ENCODE measurements at places on chromosomes 12 and 14.

- DNase-seq, result no peak
Measured at GRCh38 chr12:106954462-106955376, 988 bp upstream of the TMEM263 start.

DNA sequence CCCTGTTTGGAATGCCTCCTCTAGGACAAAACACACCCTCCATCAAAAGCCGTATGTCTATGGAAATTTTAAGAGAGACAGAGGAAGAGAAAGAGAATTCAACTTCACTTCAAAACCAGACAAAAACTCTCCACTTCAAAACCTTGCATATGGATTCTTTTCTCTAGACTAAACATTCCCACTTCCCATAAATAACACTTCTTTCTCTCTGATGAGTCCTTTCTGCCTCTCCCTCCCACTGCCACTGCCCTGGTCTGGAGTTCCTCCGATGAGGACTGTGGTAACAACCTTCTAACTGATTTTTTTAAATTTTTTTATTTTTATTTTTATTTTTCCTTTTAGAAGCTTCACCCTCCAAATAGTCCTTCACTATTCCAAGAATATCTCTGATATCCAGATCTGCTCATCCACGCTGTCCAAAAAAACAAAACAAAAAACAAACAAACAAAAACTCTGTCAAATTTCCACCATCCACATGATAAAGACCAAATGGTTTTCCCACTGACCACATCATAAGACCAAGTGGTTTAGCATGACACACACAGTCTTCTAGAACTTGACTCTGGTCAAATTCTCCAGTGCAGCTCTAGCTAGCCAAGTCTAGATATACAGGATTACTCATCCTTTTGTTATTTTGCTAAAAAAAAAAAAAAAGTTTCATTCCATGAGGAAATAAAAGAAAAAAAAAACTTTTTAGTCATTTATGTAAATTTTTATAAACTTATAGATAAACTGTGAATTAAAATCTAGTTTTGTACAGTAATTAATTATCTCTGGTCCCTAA, 256.0 kb downstream of the PPFIA2 start:
- no peak for DNase-seq

GRCh38 chr12:51005671-51006070, 20.5 kb downstream of the SLC11A2 start:
- no peak for DNase-seq

DNA sequence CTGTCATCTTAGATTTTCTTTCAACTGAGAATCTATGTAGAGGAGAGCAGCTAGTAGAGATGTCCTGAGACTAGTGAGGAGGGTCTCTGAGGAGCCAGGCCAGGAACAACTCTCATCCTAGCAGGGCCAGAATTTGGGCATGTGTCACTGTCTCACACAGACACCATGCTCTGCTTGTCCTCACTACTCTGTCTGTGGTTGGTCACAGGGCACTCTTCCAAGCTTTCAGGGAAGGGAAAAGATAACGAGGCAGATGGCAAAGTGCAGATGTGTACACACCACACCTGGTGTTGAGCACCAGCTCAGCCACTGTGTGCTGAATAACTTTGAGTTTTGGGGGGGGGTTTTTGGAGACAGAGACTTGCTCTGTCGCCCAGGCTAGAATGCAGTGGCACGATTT, 2.5 kb downstream of the SSPN start:
- DNase-seq, result peak; percentile 29

GRCh38 chr12:69546693-69547438, 38.4 kb upstream of the CCT2 start:
- no peak for DNase-seq

GRCh38 chr12:2160043-2160442, 107.3 kb downstream of the CACNA1C start:
- no peak for DNase-seq

DNA sequence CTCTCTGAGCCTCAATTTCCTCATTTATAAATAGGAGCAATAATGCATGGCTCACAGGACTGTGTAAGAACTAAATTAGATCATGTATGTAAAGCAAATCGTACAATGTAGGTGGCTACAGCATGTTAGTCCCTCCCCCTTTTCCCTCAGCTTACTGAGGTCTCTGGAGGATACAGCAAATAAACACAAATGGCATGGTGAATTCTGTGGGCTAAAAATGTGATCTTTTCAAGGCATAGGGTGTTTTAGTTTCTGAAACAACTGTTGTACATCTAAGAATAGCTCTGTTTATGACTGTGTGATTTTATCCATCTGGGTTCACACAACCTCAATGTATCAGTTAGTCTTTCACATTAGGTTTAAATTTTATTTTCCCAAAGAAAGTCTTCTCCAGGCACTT, 121.2 kb upstream of the PLEKHG7 start:
- no peak for DNase-seq

DNA sequence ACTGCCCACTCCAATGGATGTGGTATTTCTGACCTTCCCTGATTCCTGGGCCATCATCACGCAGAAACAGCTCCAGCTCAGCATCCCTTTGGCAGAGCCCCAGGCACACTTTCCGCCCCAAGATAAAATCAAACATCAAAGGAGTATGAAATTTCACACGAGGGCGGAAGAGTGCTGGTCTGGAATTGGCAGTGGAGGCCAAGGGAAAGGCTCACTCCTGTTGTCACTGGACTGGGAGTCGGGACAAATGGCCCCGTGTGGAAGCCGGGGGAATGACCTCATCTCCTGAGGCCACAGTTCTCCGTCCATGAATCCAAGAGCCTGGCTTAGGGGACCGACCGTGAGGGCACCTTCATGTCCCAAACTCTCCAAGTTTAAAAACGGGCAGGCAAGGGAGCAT, 40.9 kb downstream of the FZD10 start:
- no peak for DNase-seq

- DNase-seq, result no peak
Measured at GRCh38 chr12:62799766-62800406, 135.1 kb downstream of the PPM1H start.

GRCh38 chr14:58607952-58608317, 29.8 kb upstream of the DACT1 start:
- DNase-seq, result no peak

- no peak for DNase-seq
Measured at GRCh38 chr12:124893792-124894516, 20.5 kb downstream of the UBC start.

DNA sequence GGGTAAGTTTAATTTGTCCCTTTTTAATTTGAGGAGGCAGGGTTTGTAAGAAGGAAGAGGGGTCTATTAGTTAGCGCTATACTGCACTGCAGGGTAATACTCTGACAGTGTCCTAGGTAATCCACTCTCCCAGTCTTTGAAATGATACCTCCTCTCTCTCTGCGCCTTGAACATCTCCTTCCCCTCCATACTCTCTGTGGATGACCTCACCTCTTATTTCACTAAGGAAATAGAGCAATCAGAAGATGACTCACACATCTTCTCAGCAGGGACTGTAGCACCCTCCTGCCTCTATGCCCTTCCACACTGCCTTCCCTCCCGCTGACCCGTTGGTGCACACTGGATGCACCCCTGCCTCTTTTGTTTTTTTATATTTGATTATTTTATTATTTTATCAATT, 94.2 kb downstream of the GRIP1 start:
- DNase-seq, result no peak

Data from adrenal gland (tissue), 19 donors.